Kasumi-1 (cell line): ENCODE measurements at places on chromosomes 7 and 10.

- no peak for DNase-seq
Measured at GRCh38 chr10:127757033-127757432, 20.0 kb downstream of the FOXI2 start.

- DNase-seq = no peak
Measured at GRCh38 chr10:132353456-132354355, 21.7 kb downstream of the LRRC27 start.

GRCh38 chr10:104520653-104521052 is 120.4 kb upstream of the SORCS3 start:
- DNase-seq = no peak

GRCh38 chr7:123977081-123977480 is 52.0 kb downstream of the SPAM1 start:
- DNase-seq = no peak

GRCh38 chr7:151853896-151854719 is 22.8 kb downstream of the PRKAG2 start:
- no peak for DNase-seq
